Suprapubic skin (tissue), 4 donors: ENCODE measurements at places on chromosomes 5 and 9. TPM values are rescaled to one million over a fixed set of nuclear protein-coding genes. Genes with fewer than 3 reads are reported as not detected.
A peak's percentile ranks its signal among the peaks of the same experiment; 100 is the strongest.

DEPDC1B gene
- total RNA-seq = 5.0 TPM

DNA sequence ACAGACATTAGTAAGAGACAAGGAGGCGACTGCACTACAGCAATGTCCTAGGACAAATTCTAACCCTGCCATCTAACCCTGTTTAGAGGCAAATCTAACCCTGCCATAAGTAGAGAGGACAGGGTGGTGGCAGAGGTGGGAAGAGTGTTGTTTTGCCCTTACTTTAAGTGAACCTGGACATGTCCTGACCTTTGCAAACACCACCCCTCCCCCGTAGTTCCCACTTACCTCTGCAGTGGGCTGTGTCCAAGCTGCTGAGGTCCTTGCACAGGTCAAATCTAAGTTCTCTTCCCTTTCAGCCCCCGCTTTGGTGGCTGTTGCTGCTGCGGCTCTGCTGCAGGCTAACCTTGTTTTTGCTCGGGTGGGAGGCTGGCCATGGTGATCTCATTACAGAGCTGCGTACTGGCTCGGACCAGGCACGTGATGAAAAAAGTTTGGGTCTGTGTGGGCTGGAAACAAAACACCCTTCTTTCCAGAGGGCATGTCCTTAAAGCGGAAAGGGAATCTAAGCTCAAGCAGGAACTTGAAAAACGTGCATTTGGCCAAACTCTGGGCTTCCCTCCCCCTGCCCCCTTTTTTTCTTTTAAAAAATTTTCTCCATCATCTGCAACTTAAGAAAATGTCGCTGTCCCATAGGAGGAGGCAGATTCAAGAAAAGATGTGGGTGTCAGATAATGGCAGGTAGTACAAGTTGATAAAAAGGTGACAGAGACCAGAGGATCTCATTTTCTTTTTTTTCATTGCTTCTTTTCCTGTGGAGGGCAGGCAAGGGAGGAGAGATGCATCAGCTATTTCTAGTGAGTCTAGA, at the start of gene FAXDC2:
TSS of gene FAXDC2 (minus strand) at position 349 of the 808 bp plus-strand sequence. CDS start 12,425 bp downstream, outside the sequence.
- H3K27me3 ChIP-seq = no peaks in the 10 kb centered on the region
- H3K36me3 ChIP-seq = no peaks in the 10 kb centered on the region
- peaks cover 35% of the 10 kb centered on the region for H3K4me1 ChIP-seq
- H3K4me3 ChIP-seq = peak within 1 kb of the TSS; percentile 57

- H3K4me3 ChIP-seq = no peak overlapping the region
- no peak for DNase-seq
- H3K36me3 ChIP-seq = no peaks in the 10 kb centered on the region
Observed at GRCh38 chr9:116208417-116209232, 55.0 kb downstream of the PAPPA start.

PCDHGC4 gene
- total RNA-seq = 30.6 TPM

RAB3C gene
- total RNA-seq = 0.08 TPM

RABGAP1 gene
- 115 TPM for total RNA-seq

DNA sequence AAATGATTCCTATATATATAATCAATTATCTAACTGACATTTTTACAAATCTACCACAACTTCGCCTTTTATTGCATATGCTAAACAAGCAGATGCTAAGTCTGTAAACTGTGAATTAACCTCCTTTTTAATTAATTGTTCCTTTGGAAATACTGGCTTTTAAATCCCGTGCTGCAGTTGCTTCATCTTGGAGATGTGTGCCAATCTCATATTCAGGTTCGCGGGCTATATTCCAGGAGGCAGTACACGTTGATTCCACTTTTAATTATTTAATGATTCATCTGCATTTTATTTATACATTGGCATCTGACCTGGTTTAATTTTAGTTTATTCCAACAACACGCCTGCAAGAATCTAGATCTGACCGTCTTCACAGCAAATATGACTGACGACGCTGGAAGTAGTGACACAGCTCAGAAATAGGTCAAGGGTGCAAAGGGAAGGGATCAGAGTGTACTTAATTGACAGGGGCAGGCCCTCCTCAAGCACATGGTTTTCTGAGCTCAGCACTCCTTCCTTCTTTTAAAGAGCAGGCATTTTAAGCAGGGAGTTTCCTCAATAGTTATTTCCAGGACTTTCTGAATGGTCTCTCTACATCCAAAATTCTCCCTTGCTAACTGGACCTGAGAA, 125.2 kb downstream of the GLIS3 start:
- no peak for DNase-seq
- H3K27ac ChIP-seq = no peak overlapping the region
- H3K36me3 ChIP-seq = no peaks in the 10 kb centered on the region
- peaks cover 13% of the 10 kb centered on the region for H3K4me1 ChIP-seq
- no peak overlapping the region for H3K4me3 ChIP-seq
- no peaks in the 10 kb centered on the region for H3K27me3 ChIP-seq

- no peaks in the 10 kb centered on the region for H3K27me3 ChIP-seq
- DNase-seq = no peak
- no peak overlapping the region for H3K27ac ChIP-seq
- H3K36me3 ChIP-seq = no peaks in the 10 kb centered on the region
- no peak overlapping the region for H3K4me3 ChIP-seq
- peaks cover 12% of the 10 kb centered on the region for H3K4me1 ChIP-seq
Observed at GRCh38 chr5:126971455-126972031, 58.8 kb downstream of the MARCHF3 start.

PCDHA8 gene
- total RNA-seq = 0.17 TPM

SIT1 gene
- not detected for total RNA-seq

DNA sequence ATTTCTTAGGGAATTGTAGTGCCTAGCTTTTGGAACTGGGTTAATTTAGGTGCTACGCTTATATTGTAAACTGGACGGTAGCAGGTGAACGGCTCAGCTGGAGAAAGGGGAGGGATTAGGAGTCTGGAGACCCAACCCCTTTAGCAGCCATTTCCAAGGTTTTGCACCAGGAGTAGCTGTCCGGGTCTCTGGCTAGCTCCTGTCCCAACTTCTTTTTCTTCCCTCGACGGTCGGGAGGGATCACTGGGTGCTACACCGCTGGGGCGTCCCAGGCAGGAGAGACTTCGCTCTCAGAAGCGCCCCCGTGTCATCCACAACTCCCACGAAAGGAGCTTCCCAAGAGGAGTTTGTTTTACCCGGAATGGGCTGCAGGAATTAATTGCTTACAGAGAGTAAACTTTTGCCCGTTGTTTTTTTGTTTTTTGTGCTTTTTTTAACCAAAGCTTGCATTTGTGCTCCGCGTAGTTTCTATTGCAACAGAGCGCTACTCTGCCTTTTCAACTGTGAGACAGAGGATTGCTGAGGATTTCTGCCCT, 1640.9 kb upstream of the C9orf72 start:
- H3K27ac ChIP-seq = no peak overlapping the region
- H3K36me3 ChIP-seq = no peaks in the 10 kb centered on the region
- H3K4me1 ChIP-seq = peaks cover 30% of the 10 kb centered on the region
